ENCODE measurements at places on chromosomes 12 and 14.

DNA sequence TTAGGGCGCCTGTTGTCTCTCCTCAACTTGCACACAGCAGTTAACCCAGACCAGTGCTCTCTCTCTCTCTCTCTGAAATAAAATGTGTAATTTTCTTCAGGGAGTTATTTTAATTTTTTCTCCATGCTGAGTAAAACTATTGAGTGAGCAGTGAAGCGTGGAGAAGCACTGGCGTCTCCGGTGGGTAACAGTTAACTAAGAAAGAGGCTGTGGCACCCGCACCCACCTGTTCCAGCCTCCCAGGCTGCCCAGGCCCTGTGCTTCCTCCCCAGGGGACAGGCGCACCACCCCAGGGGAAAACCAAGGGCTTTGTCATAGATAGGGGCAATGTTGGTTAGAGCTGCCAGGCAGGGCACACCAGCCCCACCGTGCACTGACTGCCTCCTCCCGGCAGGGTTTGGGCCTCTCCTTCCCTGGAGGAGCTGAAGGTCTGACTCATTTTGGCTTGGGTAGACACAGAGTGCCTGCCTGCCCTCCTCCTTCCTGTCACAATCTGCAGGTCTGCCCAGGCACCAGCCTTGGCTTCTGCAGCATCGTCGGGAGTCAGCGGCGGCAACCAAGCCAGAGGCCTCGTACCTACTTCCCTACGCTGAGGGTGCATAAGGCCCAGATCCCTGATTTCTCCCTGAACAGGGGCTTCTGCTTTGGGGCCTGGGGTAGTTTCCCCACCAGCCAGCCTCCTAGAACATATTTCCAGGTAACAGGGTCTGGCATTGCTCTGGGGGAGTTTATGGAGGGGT is 3.9 kb downstream of the HOXC5 start:
- no peak for DNase-seq

GRCh38 chr12:41910578-41911320 is 233.9 kb downstream of the GXYLT1 start:
- no peak for DNase-seq

- no peak for DNase-seq
These were observed 84.0 kb downstream of the DCAF5 start for GRCh38 chr14:69068744-69069421.

- no peak for DNase-seq
These were observed 36.4 kb upstream of the SYT10 start for GRCh38 chr12:33476058-33476457.

DNA sequence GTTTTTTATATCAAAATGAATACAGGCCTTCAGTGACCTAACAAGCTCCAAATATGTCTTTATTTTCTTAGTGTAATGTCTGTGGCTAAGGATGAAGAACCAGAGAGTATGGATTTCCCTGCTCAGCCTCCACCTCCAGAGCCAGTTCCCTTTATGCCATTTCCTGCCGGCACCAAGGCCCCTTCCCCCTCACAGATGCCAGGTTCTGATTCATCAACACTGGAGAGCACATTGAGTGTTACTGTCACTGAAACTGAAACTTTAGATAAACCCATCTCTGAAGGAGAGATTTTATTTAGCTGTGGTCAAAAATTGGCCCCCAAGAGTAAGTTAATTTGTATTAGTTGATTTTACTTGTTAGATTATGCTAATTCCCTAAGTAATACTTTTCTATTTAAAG is 61.0 kb downstream of the KIAA0586 start:
- DNase-seq: no peak

GRCh38 chr12:81597928-81598604 is 161.1 kb downstream of the PPFIA2 start:
- DNase-seq: no peak

DNA sequence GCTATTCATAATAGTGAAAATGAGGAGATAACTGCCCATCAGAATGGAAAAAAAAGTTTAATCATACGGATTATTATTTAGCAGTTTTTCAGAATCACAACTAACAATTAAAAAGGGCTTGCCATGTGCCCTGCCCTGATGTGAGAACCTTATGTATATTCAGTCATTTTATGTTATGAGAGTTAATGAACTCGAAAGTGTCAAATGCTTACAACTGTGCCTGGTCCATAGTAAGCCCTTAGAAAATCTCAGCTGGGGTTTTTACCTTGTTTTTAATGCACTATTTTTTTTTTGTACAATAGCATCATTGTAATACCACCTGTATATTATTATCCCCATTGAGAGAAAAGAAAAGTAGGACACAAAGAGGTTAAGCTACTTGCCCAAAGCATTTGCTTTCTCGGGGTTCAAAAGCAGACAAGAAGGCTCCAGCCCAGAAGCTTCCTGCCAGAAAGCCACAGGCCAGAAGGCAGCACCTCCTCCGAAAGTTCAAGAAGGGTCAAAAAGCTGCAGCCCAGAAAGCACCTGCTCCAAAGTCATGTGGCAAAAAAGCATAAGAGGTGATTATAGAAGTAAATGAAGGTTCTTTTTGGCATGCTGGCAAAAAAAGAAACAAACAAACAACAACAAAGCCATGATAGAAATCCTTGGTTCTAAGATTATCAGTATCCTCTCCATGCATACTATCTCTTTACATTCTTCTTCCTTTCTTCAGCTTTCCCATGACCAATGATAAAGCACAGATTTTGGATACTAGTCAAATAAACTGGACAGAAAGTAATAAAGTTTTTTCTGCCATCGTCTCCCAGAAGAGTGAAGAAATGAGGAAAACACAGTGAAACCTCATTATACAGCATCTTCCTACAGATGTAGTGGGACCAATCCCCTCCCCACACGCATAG is 59.1 kb upstream of the NAP1L1 start:
- no peak for DNase-seq

DNA sequence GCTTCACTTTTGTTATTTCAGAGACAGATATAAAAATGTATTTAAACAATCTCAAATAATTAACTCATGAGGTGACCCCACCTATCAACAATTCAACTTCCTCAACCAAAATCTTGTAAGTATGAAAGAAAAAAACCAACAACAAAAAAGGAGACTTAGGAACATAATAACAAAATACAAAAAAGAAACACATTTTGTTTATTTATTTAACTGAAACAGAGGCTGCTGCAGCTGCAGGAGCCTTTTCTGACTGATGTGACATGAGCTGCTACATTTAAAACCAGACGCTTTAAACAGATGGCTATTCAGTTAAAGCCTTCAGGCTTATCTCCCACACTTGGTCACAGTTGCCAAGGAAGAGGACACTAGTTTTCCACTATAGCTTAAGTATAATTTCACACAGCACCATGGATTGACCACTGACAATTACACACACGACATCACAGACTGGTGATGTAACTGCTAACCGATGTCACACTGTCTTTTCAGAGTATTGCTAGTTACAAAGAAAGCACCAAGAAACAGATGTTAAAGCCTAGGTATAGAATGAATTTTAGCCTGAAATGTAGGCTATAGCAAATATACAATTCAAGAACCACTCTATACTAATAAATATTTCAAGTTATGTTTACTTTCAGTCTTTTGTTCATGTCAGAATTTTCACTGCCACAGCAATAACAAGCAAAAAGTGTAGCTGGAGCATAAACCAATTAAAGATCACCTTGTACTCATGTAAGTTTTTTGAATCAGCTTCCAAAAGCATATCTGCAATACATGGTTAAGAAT is 113.0 kb downstream of the MED13L start:
- no peak for DNase-seq

DNA sequence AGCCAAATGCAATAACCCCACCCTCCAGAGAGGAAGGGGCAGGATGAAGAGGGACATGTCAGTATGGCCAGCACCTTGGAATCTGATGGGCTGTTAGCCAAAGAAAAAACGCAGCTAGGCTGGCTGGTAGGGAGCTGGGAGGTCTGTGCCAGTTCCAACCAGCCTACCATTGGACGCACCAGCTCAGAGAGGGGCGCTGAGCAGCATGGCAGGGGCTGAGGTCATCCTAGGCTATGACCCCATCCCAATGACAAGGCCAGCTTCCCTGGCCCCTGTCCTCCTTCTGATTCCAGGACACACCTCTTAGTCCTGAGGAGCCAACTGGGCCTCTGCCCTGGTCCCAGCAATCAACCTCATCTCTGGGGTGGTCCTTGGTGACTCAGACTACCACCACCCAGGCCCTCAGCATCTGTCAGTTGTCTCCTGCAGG is 12.2 kb downstream of the ACTN1 start:
- DNase-seq: no peak

DNA sequence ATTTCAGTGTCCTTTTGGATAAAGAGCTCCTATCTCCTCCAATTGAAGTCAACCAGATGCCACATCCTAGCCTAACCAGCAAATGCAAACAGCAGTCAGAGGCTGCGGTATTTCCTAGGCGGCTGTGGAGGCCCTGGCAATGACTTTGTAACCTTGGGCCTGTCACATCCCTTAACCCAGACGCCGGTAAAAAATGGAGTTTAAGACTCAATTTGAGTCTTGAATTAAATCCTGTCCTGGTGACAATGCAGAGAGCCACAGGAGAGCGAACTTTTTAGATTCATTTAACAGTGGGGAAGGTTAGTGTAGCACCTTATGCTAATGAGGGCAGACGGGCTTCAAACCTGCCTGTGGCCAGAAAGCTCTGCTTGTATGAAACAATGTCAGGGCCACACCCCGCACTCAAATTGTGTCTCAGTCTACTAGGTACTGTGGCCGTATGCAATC is 1.3 kb downstream of the C12orf75 start:
- no peak for DNase-seq

Measured in GM18507 (cell line).